Tongue (tissue), 3 donors: ENCODE measurements at places on chromosomes 16 and 17. TPM values are rescaled to one million over a fixed set of nuclear protein-coding genes. Genes with fewer than 3 reads are reported as not detected.

The ALDOC gene
- 10.7 TPM for total RNA-seq

The BEAN1 gene
- not detected for total RNA-seq

The CA5A gene
- total RNA-seq = not detected

The CYGB gene
- 12.2 TPM for total RNA-seq

The PDP2 gene
- total RNA-seq = 11.0 TPM

The OR2C1 gene
- 0.21 TPM for total RNA-seq

DNA sequence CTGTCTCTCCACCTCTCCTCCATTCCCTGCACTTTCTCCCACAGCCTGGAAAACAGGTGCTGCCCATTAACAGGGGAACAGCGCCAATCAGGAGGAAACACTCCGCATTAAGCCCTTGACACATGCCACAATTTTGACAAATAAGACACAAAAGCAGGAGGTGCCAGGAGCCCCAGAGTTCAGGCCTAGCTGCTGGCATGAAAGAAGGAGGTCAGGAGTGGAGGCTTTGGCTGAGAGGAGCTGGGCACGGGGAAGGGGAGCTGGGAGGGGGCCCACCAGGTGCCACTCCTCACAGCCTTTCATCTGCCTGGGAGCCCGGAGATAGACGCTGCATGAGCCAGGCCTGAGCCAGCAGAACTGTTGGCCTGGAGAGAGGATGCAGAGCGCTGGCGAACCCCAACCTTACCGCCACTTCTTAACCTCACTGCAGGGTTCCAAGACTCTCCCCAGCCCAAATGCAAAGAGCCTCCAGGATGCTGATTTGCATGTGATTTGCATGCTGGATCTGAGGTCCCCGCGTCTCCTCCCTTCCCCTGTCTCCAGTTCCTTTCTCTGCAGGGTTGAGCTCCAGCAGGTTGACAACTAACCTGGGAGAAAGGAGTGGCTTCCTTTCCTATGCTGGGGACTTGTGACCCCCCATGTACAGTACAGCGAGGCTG is 139.8 kb upstream of the SDK2 start:
- peak; percentile 10 for DNase-seq

- DNase-seq = no peak
Observed at GRCh38 chr16:55832425-55832772, 497 bp downstream of the CES1 start.

- no peak for DNase-seq
Observed at GRCh38 chr16:58031016-58031800, 5.7 kb downstream of the MMP15 start.

GRCh38 chr16:54174750-54175149 is 111.8 kb downstream of the IRX3 start:
- DNase-seq = no peak

DNA sequence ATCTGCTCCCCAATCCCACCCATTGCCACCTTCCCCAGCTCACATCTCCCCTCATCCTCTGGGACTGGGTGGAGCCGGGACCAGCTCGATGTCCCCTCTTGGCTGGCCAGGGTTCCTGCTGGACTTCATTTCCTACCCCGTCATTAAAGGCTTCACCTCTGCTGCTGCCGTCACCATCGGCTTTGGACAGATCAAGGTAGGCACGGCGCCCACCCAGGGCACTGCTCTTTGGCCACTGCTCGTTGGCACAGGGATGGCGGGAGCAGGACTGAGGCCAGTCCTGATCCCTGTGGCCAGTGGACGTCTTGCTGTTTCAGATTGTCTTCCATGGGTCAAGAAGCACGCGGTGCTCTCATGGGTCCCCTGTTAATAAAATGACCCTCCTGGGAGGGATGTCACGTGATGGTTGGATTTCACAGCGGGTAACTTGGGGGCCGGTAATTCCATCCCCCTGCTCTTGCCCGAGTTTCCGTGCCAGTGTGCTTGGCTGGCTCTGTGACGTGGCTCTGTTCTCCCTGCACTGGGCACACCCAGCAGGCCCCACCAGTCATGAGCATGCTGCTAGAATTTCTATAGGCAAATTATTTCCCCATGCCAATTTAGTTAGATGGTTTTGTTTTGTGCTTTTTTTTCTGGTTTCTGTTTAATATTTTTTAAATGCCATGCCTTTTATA is 3.1 kb downstream of the SLC26A11 start:
- no peak for DNase-seq

GRCh38 chr17:80708480-80708879 is 163.8 kb downstream of the RPTOR start:
- DNase-seq = no peak

DNA sequence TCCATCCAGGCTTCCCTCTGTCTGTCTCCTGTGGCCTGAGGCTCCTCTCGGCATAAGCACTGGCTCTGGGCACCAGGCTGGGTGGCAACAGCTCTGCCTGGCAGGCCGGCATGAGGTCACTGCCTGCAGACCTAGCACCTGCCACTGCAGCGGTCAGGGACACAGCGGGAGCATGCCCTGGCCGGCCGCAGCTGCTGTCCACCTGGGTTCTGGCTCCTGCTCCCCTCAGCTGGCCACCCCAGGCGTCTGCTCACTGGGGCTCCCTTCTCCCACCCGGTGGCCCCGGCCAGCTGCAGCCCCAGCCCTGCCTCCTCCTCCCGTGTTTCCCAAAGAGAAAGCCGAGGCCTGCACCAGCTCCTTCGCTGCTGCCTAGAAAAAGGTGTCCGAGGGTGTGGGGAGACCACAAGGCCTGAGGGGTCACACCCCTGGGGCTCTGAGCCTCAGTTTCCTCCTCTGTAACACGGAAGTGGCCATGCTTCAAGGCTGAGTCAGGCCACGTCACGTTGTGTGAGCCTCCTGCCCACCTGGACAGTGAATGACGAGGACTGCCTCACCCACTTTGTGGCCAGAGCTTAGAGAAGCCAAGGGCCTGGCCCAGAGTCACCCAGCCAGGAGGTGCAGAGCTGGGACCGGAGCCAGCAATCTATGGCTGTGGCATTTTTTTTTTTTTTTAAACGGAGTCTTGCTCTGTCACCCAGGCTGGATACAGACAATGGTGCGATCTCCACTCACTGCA is 6.7 kb downstream of the NTHL1 start:
- peak; percentile 80 for DNase-seq

GRCh38 chr16:55532227-55532626 is 23.4 kb downstream of the LPCAT2 start:
- no peak for DNase-seq

- DNase-seq = peak; percentile 59
Observed at GRCh38 chr17:20935740-20936139, 107.1 kb downstream of the USP22 start.

DNA sequence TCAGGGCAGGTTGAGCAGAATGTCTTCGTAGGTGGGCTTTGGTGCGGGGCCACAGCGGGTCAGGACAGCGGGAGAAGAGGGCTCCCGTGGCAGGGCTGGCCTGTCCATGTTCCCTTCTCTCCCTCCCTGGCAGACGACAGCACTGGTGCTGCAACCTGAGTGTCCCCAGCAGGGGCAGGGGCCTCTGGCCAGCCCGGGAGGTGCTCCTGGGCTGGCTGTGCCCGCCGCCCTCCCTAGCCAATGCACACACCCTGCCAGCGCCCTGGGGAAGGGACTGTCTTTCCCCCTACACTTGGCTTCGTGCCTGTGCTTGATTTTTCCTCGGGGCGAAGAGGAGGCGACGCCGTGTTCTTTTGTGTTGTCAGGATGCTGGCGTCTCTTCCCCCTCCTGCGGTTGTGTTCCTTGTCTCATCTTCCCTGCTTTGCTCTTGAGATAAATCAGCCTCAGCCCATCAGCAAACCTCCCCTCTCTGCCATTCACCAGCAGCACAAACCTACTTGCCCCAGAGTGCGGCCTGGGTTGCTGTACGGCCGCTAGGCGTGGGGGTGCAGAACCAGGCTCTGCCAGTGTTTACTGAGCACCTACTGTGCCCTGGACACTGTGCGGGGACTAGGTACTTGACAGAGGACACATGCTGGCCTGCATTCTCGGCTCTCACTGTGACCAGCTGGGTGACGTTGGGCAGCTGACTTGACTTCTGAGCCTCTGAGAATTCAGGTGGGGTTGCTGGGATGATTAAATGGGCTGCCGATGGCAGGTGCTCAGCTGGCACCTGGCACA is 237.3 kb upstream of the CIBAR2 start:
- peak; percentile 57 for DNase-seq

DNA sequence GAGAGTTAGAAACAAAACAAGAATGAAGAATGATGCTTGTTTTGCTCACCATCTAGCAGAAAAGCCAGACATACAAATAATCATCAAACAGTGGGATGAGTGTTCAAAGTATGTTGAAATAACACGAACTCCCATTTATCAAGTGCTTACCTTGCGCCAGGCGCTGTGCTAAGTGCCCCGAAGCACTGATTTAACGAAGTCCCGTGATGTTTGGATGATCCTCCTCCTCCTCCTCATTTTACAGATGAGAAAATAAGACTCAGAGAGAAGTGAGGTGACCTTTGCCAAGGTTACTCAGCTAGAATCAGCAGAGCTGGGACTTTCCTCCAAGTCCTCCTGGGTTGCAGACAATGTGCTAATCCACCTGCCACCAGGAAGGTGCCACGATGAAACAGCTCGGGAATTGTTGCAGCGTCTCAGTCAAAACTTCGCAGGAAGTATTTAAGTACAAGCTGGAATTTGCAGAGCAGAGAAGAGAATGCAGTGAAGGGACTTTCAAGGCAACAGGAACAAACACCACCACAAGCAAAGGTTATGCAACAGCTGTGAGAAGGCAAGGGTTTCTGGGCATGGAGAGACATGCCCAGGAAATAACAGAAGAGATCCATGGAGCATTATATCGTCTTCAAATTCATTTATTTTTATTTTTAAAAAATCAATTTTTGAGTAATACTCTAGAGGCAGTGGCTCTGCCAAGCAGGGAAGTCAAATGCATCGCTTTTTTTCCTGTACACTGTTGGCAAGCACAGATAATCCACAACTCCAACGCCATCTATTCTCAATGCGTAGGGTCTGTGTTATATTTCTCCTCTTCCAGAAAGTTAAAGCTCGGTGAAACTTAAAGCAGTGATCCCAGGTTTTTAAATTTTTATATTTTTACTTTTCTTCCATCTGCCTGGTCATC is 11.1 kb downstream of the PRCD start:
- no peak for DNase-seq

DNA sequence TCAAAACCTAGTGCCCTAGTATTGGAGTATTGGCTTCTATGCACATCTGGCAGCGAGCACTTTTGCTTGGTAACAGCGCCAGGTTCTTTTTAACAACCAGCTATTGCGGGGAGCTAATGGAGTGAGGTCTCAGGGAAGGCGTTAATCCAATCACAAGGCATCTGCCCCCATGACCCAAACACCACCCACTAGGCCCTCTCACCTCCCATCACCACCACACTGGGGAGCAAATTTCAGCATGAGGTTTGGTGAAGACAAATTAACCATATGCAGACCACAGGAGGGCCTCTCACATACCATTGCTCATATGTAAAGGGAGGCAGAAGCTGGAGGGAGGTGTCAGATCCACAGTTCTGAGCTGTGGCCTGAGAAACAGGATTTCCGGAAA is 893 bp upstream of the ODF4 start:
- no peak for DNase-seq

DNA sequence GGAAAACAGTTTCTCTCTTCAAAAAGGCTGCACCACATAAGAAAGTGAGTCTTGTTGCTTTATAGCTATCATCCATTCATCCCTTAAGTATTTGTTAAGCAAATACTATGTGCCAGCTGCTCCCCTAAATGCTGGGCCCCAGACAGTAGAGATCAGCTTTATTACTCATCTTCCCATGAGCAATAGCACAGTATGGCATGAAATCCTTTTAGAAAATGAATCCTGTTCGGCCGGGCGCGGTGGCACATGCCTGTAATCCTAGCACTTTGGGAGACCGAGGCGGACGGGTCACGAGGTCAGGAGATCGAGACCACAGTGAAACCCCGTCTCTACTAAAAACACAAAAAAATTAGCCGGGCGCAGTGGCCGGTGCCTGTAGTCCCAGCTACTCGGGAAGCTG is 99.5 kb downstream of the MYO1D start:
- no peak for DNase-seq

- peak; percentile 30 for DNase-seq
Observed at GRCh38 chr16:7820816-7821215, 488.2 kb downstream of the RBFOX1 start.

DNA sequence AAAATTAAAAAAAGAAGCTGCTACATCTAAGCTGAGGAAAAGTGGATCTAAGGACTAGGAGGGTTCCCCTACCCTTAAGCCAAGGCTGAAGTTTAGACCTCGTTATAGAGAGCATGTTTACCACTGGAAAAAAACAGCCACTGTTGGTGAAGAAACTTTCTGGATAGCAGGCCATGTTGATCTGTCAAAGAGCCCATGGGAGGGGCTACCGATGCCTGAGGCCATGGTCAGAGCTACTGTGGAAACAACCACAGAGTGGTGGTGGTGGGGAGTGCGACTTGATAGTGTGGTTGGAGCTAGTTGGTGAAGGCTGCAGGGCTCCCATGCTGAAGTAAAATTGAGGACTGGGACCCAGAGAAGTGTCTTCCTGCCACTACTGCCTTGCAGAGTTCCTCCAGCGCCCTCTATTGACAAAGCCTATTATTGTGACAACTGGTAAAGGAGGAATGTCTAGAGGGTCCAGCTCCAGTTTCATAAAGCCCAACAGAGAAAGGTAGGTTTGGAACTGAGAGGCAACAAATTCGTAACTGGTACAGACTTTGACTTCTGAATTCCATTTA is 12.7 kb upstream of the FAM20A start:
- peak; percentile 71 for DNase-seq

GRCh38 chr16:35319536-35320192 is 1860.3 kb downstream of the TP53TG3F start:
- DNase-seq = no peak

DNA sequence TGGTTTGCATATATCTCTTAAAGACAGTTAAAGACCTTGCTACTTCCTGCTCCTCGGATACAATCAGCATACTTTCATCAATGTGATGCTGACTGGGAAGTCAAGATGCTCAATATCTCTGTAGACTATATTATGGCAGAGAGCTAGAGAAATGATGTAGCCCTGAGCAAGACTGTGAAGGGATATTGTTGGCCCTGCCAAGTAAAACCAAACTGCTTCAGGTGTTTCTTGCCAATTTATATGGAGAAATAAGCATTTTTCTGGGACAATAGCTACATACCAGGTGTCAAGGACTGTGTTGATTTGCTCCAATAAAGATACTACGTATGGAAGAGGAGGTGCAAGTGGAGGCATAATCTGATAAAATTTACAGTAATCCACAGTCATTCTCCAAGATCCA is 4.7 kb upstream of the EFCAB5 start:
- no peak for DNase-seq
